ENCODE measurements at places on chromosomes 11 and 22. TPM values are rescaled to one million over a fixed set of nuclear protein-coding genes. Genes with fewer than 3 reads are reported as not detected.

DNA sequence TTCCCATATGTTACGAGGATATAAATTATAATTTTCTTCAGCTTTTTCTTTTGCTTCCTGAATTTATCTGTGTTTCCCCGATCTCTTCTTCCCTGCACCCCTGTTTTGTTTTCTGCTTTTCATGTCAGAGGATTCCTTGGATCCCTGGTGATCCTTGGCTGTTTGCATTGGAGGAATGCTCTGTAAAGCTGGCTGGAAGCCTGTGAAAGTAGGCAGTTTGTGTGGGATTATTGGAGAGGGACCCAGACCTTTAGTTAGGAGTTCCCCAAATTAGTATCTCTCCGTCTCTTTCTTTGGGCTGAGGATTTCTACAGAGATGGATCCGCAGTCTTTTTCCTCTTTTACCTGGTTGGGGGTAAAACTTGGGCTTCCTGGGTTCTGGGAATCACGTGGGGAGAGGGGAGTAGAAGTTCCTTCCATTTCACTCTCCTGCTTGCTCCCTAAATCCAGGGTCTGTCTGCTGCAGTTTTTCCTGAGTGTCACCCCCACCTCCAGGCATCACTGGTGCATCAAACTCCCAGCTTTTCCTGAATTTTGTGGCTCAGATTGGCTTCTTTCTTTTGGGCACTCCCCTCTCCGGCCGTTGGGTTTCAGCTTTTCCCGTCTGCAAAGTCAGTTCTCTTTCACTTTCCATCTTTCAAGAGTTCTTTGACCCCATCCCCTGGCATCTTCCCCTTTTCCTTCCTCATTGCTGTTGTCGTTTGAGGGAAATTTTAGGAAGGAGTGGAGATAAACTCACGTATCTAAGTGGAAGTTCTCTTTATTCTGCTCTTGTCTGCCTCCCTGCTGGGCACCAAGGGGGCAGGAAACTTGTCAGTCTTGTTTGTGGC is 79.1 kb upstream of the ALX4 start:
- no peak for DNase-seq

The POU2AF2 gene
- not detected for polyA plus RNA-seq

The BLID gene
- not detected for polyA plus RNA-seq

- no peak for DNase-seq
Observed at GRCh38 chr11:124749912-124750311, 2.1 kb downstream of the VSIG2 start.

- DNase-seq: no peak
Observed at GRCh38 chr11:122786896-122787295, 51.4 kb upstream of the CRTAM start.
